ENCODE measurements at places on chromosomes 4 and X.

- no peak for DNase-seq
These were observed 48.1 kb downstream of the ABCB7 start for GRCh38 chrX:75107863-75108509.

GRCh38 chrX:100852810-100853209 is 21.3 kb downstream of the NOX1 start:
- DNase-seq = no peak

DNA sequence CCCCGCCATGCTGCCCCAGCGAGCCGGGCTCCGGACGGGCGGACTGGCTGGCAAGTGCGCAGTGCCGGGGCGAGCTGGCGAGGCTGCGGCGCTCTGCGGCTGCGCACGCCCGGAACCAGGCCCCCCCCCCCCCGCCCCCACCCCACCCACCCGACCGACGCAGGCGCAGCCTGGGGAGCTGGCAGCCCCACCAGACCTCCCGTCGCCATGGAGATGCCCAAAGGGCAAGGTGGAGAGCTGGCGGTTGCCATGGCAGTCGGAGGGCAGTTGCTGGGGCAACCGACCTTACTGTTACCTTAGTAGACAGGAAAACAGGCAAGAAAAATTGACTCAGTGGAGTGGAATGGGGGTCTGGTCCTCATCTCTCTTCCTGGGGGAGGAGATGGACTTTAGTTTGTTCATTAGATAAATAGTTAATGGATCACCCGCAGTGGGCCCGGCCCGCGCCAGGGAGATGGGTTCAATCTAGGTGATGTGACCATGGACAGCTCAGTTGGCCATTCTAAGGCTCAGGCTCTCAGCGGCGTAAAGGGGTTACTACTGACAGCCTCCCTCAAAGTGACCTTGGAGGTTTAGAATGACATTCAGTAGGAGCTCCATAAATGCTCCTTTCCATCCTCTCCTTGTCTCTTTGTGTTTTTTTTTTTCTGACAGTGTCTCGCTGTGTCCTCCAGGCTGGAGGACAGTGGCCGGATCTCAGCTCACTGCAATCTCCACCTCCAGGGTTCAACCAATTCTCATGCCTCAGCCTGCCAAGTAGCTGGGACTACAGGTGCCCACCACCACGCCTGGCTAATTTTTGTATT is at the start of gene PCSK1N:
Gene PCSK1N, minus strand, starts transcription at position 87 of the 806 bp plus-strand sequence. Its CDS starts 78 bp downstream, at position 9.
- peak; percentile 65 for DNase-seq

- DNase-seq = no peak
These were observed 271.5 kb upstream of the FAM241A start for GRCh38 chr4:111873801-111874200.

DNA sequence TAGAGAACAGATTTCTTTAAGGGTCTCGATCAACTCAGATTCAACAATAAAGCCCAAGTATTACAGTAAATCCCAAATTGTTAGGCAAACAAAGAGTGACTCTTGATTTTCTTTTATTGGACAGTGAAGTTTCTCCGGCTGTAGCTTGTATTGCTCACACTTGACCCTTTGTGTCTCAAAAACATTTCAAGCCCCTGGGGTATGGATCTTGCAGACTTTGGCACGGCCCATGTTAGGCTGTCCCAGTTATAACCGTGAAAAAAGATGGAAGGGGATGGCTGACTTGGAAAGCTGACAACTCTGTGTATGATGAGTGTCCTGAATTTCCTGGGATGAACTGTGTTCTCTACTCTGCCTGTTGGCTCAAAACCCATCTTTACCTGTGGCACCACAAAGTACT is 356.1 kb downstream of the SLITRK2 start:
- no peak for DNase-seq

GRCh38 chr4:184238072-184238745 is 20.5 kb upstream of the ENPP6 start:
- DNase-seq = no peak
